ENCODE measurements at places on chromosomes 7 and 10.

GRCh38 chr7:20560325-20561180 is 54.9 kb upstream of the ABCB5 start:
- no peak for DNase-seq

DNA sequence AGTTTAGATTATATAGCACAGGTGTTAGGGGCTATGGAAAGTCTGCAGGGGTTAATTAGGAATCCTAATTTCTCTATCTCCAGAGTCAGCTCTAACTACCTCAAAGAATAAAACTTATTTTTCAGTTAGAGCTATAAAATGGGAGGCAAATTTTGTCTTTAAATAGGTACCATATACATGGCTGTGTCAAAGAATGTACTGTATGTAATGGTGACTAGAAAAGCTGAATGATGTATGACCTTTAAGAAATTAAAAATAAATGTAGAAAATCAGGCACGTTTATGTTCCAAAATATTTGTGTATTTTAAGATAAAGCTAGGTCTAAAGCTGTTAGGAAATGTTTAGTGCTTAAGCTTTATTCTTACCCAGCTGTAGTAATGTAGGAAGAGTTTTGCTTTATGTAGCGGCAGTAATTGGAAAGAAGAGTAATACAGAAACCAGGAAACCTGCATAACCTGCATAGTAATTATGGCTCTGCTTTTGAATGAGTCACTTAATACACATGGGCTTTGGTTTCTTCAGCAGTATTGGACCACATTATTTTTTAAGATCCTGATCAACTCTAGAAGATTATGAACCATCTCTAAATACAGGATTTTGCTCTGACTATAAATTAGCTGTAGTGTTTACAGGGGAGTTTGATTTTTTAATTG is 85.0 kb downstream of the KMT2E start:
- DNase-seq = no peak

DNA sequence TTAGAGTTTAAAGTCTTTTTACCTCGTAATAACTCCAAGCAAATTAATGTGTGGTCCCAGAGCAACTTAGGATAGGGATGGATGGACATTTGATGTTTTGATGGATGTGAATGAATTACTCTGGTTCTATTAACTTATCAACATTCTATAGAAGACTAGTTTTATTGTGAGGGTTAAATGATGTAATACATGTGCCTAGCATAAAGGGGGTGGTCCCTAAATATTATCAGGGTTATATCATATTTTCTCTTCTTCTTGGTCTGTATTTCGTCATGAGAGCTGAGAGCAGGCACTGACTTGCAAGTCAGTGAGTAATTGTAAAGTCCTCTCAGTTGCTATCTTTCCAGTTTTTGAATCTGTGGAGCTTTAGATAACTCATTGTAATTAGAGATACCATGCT is 219.3 kb downstream of the GATA3 start:
- no peak for DNase-seq

- DNase-seq = no peak
Observed at GRCh38 chr7:460374-461116, 59.1 kb downstream of the PDGFA start.

GRCh38 chr10:121002586-121003205 is 151.5 kb downstream of the WDR11 start:
- no peak for DNase-seq

GRCh38 chr10:114962441-114962840 is 24.4 kb downstream of the TRUB1 start:
- no peak for DNase-seq

DNA sequence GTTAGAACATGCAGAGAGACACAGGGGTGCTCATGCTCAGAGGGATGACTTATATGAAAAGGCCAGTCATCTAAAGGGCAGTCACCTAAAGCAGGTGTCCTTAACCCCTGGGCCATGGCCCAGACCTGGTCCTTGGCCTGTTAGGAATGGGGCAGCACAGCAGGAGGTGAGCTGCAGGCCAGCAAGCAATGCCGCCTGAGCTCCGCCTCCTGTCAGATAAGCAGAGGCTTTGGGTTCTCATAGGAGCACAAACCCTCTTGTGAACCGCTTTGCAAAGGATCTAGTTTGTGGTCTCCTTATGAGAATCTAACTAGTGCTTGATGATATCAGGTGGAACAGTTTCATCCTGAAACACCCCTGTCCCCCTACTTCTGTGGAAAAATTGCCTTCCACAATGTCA is 14.5 kb downstream of the ANKRD7 start:
- no peak for DNase-seq

DNA sequence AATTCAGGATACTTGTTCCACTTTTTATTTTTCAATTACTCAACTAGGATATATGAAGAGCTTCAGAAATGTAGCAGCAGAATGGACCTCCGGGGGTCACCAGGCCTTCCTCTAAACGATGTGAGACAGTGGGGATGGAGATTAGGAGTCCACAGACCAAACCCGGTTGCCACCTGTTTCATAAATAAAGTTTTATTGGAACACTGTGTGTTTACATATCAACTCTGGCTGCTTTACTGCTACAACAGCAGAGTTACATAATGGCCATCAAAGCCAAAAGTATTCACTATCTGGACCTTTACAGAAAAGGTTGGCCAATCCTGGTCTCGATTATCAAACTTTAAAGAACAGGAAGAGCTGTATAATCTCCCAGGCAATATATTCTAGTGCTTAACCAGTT is 30.8 kb downstream of the RAPGEF5 start:
- DNase-seq = no peak

GRCh38 chr10:107168738-107169137 is 4.2 kb upstream of the SORCS1 start:
- no peak for DNase-seq

DNA sequence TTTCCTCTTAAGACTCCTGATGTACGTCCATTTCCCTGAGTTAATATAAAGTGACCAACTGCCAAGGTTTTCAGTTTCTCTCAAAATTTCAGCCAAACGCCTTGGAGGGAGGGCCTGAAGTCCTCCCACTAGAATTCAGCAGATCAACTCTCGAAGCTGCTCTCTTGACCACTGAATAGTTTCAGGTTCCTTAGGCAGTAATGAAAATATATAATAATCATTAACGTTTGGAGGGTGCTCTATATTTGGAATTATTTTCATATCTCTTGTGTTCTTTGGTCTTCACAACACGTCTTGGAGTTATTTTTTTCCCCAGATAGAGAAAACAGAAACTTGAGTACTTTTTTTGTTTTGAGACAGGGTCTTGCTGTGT is 123.6 kb upstream of the SFMBT2 start:
- peak; percentile 48 for DNase-seq

DNA sequence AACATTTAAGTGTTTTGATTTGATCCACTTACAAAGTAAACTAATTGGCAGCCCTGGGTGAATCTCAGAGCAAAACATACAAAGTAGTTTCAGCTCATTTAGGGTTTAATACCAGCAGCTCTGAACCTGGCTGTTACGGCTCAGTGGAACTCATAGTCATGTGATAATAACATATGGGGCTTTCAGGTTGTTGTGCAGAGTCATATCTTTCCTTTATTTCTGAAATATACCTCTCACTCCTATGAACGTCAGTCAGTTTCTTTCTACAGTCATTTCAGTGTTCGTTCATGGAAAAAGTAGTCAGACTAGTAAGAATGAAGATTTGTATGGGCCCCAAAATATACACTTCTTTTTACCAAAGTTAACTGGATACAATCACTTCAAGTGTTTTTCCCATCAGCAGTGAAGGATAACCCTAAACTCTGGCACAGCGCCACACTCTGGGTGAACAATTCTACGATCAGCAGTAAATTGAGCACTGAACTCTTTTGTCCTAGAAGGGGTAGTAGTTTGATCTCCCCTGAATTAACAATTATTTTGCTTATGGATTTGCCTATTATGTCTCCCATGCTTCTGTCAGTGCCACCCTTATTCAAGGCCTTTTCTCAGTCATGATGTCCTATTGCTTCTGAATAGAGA is 218.6 kb downstream of the THSD7A start:
- no peak for DNase-seq

DNA sequence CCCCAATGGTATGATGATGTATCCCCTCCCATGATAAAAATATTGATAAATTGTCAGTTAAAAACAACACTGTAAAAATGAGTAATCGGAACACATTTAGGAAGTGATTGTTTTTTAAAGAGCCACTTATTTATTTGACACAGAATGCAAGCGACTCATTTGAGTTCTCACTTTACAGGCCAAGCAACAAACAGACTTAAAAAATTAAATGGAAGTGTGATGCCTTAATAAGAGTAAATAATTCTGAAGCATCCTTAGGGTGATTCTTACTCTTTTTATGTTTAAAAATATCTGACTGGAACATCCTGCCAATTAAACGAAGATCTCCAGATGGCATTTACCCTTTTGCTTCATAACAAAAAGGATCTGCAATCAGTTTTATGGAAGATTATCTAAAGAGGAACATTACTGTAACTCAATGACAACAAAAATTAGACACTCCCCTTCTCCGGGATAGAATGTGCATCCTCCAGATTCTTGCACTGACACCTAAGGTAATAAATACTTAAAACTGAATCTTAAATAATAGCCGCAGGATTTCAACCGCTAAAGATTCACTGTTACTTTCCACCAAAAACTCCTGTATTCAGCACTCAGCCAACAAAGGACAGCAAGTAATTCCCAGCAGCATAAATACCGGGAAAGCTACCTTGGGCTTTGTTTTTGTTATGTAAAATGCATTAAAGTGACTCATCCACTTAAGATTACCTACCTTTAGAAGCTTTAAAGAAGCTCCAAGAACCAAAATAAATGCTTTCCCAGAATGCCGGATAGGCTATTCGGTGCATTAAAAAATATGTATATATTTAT is 1.7 kb downstream of the CACNA2D1 start:
- DNase-seq = no peak

DNA sequence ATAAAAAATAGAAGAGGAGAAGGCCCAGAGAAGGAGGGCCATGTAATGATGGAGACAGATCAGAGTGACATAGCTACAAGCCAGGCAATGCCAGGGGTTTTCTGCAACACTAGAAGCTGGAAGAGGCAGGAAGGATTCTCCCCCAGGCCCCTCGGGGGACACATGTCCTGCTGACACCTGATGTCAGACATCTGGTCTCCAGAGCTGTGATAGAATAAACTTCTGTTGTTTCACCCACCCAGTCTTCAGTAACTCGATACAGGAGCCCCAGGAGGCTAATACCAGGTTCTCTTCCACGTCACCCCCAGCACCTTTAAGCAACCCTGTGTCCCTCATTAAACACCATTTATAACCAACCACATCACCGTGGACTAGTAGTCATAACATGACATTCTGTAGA is 94.9 kb downstream of the TMEM130 start:
- no peak for DNase-seq

DNA sequence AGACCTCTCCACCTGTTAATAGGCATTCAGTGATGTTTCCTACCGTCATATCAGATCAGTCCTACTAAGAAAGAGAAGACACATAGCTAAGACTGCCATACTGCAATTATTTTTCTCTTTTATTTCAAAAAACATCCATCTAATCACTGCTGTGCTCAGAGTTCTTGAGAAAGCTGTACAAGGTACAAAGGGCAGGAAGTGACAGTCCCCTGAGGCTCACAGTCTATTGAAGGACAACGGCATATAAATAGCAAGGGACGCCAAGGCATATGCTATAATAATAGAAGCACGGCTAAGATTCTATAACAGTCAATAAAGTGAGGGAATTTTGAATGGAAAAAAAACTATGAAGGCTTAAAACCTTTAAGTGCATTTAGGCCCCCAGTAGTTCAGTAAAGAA is 415.3 kb upstream of the NRP1 start:
- DNase-seq = no peak

DNA sequence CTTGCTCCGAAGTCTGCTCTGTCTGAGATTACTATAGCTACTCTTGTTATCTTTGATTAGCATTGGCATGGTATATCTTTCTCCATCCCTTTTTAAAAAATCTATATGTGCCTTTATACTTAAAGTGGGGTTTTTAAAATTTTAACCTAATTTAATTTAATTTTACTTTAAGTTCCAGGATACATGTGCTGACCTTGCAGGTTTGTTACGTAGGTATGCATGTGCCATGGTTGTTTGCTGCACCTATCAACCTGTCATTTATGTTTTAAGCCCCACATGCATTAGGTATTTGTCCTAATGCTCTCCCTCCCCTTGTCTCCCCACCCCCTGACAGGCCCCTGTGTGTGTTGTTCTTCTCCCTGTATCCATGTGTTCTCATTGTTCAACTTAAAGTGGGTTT is 54.6 kb downstream of the TBC1D12 start:
- no peak for DNase-seq

GRCh38 chr10:33715303-33715975 is 381.0 kb upstream of the NRP1 start:
- no peak for DNase-seq

- no peak for DNase-seq
Observed at GRCh38 chr7:116231949-116232348, 21.6 kb downstream of the TES start.

DNA sequence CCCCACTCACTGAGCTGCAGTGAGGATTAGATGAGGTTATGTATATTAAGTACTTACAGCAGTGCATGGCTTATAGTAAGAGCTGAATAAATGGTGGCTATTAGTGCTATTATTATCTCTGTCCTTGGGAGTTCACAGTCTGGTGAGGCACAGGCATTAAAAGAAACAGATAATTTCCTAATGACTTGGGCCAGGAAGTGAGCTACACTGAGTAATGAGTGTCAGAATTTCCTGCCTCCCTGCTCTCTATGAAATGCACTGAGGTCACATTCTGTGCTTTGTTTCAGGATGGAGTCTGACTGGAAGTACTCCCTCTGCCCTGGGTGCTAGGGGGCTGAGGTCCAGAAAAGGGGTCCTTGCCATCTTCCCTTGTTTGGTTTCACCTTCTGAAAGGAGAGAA is 48.7 kb upstream of the LOXL4 start:
- no peak for DNase-seq

- DNase-seq = no peak
Observed at GRCh38 chr10:19041171-19041570, 7.4 kb upstream of the MALRD1 start.

- DNase-seq = no peak
Observed at GRCh38 chr10:3976718-3977117, 191.7 kb upstream of the KLF6 start.

- DNase-seq = no peak
Observed at GRCh38 chr7:22649686-22650085, 77.3 kb upstream of the IL6 start.

DNA sequence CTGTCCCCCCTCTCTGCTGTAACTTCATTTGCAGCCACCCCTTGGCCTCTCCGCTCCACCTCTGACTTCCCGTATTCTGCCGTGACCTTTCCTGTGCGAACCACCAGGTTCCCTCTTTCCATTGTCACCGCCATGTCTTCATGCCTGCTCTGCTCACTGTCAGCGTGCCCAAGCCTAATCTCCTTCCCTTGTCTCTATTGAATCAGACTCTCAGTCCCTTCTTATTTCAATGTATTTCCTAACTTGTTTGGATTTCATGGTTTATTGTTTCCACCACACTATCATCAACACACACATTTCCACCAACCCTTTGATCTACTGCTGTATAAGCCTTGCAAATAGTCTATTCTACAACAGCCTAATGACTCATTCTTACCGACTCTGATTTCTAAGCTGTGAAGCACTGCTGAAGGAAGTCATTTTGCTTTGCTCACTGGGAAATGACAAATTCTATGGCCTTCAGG is 30.0 kb upstream of the INHBA start:
- DNase-seq = no peak

- no peak for DNase-seq
Observed at GRCh38 chr7:77933394-77933793, 134.8 kb downstream of the PHTF2 start.
